ENCODE measurements at places on chromosomes 11 and 22.

GRCh38 chr11:103222806-103223205, 113.6 kb downstream of the DYNC2H1 start:
- DNase-seq: no peak

DNA sequence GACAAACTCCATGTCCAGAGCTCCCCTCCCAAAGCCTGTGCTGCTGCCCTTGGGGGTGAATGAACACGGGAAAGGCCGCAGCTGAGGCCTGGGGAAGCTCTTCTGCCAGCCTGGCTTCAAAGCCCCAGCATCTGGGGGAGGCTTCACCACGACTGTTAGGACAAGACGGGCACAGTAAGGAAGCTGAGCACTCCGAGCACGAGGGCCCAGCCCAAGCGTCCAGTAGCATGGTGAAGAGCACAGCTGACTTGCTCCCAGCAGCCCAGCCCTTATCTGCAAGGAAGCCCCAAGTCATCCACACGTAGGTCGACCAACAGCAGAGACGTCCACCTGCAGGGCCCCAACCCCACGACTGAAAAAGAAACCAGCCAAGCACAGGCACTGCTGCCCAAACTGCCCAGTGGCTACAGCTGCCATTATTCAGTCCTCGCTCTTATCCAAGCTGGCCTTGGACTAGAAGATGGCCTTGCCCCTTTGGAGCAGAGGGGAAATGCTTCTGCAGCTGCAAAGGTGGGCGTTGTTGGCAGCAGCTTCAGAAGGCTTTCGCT, 62.5 kb downstream of the SHANK2 start:
- no peak for DNase-seq

DNA sequence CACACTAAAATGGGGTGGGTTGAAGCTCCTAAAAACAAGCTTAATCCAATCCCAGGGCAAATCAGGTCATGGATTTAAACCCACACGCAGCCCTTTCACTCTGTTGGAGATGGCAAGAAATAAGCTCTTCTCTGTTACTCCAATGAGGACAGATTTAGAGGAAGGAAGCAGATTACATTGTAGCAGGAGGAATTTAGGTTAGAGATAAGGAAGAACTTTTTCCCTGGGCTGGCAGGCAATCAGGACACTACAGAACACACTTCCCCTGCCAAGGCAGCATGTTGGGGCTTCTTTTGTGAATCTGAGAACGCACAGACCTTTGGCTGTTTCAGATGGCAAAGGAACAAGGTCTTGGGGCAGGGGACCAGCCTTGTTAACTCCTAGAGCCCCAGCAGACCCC, 46.2 kb downstream of the C11orf58 start:
- no peak for DNase-seq

DNA sequence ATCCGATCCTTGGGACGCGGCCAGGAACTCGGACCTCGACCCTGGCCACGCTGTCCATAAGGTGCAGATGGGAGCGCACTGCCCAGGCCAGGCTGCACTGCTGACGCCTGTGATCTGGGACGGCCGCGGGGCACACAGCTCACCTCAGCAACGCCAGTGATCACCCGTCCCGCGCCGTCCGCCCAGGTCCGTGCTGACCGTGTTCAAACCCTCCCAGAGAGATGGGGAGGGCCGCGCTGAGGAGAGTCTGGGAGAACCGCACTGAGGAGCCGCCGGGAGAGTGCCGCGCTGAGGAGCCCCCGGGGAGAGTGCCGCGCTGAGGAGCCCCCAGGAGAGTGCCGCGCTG, 636 bp downstream of the KCNQ1OT1 start:
- DNase-seq: no peak

DNA sequence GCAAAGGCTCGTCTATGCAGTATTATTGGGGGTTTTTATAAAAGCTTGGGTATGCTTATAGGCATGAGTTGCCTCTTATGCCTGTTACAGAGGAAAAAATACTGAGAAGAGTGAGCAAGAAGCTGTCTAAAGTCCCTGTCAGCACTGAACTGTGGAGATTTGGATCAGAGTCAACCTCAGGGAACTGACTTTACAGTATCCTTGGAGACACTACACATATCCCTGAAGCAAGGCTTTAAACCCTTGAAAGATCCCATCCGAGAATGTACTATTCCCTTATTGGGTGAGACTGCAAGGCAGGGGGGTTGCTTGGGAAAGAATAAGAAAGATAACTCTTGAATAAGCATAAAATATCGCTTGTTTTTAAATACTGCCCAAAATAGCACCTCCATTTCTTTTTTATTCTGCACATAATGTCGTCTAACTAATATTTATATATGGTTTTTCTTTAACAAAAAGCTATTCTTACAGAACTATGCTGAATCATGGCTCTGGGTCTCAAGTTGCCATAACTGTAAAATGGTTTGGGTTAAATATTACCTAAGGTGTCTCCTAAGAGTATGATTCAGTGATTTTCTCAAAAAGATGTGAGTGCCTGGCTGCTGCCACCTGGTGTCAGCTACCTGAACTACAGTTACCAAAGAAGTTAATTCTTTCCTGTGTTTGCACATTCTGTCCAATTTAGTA, 1062.8 kb downstream of the DLG2 start:
- no peak for DNase-seq

GRCh38 chr11:76335842-76336241, 45.1 kb downstream of the THAP12 start:
- DNase-seq: peak; percentile 96

- no peak for DNase-seq
Measured at GRCh38 chr22:29145321-29146072, 60.2 kb upstream of the EMID1 start.

- DNase-seq: no peak
Measured at GRCh38 chr11:122681735-122682134, 26.2 kb downstream of the UBASH3B start.

GRCh38 chr11:117157507-117157906, 13.4 kb downstream of the PAFAH1B2 start:
- DNase-seq: no peak

DNA sequence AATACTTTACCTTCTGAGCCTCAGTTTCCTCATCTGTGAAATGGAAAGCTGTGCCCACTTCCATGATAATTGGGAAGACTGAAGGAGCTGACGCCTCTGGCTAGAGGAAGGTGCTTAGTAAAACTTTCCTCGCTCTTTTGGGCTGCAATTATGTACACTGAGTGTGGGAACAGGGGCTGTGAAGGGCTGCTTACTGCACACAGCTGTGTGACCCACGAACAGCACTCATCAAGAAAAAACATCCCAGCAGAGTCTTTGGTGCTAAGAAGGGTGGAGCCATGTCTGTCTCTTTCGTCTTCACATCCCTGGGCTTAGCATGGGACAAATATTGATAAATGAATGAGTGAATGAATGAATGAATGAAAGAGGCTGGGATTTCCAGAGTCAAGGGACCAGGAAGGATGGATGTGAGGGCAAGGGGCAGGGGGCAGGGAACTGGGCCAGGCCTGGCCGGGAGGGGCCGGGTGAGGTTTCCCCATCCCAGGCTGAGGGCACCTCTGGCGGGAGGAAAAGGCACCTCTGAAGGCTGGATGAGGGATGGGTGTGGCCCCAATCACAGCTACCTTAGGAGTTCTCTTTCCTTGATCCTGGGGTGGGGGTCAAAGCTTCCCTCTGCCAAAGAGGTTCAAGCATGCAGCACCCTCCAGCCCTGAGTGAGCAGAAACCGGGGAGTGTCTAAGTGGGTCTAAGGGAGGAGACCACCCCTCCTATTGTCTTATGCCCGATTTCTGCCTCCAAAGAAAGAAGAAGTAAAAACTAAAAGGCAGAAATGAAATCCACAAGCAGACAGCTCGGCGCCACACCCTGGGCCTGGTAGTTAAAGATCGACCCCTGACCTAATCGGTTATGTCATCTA, 9.2 kb upstream of the CD5 start:
- DNase-seq: no peak

DNA sequence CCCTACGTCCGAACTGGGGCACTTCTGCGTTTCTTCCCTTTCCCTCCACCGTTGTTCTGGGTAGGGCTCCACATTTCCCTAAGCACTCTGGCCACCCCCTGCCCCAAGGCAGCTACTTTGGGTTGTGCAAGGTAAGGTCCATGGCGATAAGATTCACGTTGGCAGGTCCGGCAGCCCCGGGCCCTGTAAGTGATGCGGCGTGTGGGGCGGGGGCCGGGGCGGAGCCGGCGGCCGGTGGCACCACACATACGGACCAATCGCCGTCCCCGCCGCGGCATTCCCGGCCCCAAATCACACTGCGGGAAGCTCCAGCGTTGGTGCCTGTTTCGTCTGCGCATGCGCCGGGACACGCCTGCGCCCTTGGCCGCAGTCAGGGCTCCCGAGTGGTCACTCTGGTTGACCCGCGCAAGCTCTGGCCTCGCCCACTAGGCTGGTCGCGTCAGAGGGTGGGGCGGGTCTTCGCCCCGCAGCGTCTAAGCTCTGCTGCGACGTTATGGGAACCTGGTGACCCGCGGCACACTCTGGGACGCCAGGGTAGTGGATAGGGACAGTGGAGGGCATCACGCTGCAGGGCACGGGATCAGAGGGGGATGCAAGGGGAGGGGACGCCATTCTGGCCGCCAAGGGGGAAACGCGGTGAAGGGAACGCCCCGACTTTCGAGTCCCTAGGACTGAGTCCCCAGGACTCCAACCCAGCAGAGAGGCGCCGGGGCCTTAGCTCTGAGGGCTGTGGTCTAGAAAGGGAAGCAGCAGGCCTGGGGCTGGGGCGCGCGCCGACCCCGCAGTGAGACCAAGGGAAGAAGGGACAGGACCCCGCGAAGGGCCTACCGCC, 1.6 kb downstream of the FADS1 start:
- DNase-seq: peak; percentile 72

DNA sequence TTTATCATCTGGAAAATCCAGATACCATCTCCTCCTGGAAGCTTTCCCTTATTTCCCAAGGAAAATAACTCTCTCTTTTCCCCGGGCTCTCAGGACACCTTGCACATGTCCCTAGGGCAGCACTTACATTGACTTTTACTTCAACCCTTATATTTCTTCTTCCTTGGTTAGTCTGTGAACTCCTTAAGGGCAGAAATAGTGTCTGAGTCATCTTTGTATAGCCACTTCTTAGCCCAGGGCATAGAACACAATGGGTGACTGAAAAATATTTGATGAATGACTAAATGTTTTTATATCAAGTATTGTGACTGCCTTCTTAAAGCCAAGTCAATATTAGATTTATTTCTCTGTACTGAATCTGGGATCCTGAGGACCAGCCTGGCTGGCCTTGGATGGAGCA, 45.4 kb upstream of the MYOD1 start:
- no peak for DNase-seq

DNA sequence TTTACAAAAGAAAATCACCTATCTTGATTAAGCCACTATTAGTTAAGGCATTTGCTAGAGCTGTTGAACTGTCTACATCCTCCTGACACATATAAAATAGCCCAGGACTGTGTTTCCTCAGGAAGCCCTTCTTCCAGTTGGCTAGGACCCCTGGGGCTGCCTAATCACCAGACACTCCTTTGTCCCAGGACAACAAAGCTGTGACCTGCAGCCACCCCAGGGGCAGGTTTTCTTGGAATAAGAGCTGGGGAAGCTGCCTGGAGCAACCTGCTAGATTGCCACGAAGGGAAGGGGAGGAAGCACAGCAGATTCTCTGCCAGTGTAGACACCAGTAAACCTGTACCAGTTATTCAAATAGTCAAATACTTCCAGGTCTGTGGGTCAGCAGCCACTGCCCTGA, 17.6 kb downstream of the CHST1 start:
- no peak for DNase-seq

Data from GF-D8 (cell line).